ENCODE measurements at places on chromosomes 11 and 22. TPM values are rescaled to one million over a fixed set of nuclear protein-coding genes. Genes with fewer than 3 reads are reported as not detected.

DNA sequence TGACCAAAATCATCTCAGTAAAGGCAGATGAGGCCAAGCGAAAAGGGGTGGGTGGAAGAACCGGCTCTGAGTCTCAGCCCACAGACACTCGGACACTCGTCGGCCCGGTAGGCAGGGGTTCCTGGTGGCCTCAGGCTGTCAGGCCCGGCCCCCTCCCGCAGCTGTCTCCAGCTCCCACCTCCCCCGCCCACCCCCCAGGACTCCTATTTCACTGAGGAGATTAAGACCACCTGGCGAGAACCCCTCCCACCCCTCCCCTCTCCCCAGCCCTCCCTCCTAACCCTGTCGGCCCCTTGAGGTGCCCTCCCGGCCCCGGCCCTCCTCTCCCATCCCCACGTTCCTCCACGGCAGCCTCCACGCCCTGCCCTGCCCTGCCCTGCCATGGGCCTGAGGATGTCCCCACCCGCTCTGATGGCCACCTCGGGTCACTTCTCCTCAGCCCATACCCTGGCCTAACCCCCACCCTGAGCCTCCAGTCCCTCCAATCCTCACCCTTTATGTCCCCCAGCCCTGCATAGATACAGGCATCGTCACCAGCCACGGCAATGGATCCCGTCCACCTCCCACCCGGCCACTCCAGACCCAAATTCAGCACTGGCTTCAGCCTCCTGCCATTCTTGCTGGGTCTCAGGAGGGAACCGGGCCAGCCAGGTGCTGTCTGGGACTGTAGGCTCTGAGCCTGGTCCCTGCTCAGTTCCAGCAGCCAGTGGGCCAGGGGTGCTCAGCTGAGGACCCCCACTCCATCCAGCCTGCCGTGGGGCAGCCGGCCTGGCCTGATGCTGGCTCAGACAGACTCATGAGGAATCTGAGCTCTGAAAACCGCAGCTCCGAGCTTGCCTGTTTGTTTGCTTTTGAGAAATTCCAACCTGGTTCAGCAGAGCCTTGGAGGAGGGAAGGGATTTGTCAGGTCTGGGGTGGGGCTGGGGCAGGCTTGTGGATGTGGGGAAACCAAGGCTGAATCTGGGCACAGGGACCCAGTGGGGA is 9.8 kb upstream of the TBX1 start:
- no peak for DNase-seq

GRCh38 chr11:72703267-72704008 is 29.2 kb upstream of the PDE2A start:
- no peak for DNase-seq

Gene STK33
- total RNA-seq: not detected

Gene HTR3B
- not detected for total RNA-seq

Gene CHRM1
- not detected for total RNA-seq

GRCh38 chr11:115083144-115083806 is 404.9 kb downstream of the NXPE2 start:
- no peak for DNase-seq

DNA sequence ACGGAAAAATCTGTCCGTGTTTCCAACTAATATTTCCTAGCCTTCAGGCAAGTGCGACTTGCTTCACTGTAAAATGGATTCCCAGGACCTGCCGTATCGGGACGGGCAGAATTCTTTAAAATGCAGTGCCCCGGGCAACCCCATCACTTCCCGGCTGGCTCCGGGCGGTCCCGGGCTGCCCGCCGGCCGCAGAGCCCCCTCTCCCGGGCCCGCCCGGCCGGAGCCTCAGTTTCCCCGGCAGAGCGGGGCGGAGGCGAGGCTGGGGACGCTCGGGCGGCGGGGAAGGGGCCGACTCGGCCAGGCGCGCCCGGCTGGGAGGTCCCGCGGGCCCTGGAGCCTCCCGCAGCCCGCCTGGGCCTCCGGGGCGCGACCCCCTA is 84.2 kb upstream of the WNT7B start:
- DNase-seq: no peak

GRCh38 chr22:47748271-47748670 is 985.8 kb downstream of the TBC1D22A start:
- DNase-seq: no peak

DNA sequence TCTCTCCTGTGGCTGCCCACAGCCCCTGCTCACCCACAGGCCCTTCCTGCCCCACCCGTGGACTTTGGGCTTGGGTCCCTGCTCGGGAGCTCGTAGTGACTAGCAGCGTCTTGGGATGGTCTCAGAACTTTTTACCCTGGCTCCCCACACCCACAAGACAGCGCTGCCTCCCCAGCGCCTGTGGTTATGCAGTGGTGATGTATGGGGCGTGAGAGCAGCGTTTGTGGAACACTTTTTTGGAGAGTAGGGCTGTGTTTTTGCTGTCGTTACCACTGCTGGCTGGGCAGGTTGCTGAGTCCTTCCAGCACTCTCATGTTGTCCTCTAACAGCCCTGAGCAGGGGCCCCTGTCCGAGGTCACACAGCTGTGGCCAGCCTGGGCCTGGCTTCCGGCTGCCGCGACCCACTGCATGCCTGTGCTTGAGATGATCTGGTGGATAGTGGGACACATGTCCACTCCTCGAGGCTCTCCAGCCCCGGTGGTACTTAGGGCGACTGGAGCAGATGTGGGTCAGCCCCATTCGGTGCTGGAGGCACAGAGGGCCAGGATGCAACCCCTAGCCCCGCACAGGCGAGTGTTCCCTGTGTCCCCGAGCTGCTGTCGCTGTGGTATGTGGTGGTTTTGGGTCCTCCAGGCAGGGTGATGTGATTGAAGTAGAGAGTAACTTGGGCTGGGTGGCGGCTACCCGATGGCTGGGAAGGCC is 7.1 kb upstream of the GRAMD4 start:
- no peak for DNase-seq

Gene CCDC90B
- total RNA-seq: 26.6 TPM

- no peak for DNase-seq
These were observed 15.9 kb upstream of the GRAMD4 start for GRCh38 chr22:46604306-46604690.

- no peak for DNase-seq
These were observed 22.4 kb downstream of the SLCO2B1 start for GRCh38 chr11:75173336-75173735.

GRCh38 chr22:37180531-37181231 is 7.4 kb downstream of the C1QTNF6 start:
- no peak for DNase-seq

- DNase-seq: no peak
These were observed 131.4 kb upstream of the C11orf58 start for GRCh38 chr11:16606784-16607674.

DNA sequence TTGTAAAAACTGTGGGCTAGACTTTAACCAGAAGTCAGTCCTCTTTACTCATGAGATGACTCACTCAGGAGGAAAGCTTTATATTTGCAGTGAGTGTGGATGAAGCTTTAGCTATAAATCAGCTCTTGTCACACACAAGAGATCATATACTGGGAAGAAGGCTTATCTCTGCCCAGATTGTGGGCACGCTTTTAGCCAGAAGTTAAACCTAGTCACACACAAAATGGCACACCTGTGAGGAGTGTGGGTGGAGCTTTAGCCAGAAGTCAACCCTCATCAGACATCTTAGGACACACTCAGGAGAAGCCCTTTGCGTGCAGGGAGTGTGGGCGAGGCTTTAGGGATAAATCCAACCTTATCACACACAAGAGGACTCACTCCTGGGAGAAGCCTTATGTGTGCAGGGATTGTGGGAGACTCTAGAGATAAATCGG is 706.9 kb upstream of the LUZP2 start:
- peak; percentile 70 for DNase-seq

DNA sequence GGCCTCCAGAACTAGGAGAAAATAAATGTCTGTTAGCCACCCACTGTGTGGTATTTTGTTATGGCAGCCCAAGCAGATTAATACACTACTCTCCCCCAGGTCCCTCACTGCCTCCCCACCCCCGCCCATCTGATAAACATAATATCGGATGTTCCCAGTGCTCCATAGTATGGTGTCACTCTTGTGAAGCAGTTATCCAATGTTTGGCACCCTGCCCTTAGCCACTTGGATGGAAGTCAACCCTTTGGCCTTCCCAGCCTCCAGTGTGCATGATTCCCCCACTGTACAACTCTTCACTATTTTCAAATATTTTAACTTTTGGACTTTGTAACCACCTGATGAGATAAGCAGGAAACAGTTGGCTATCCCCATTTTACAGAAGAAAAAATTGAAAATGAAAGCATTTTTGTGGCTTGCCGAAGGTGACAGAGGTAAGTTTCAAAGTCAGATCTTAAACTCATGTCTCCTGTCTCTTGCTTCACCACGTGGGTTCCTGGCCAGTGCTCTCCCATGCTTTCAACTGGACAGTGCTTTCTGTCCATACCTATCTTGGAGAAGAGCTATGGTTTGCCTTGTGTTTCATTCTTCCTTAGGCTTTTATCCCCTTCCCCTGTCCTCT is 53.2 kb downstream of the ALX4 start:
- no peak for DNase-seq

- peak; percentile 52 for DNase-seq
These were observed 12.2 kb upstream of the DCHS1 start for GRCh38 chr11:6667733-6668374.

DNA sequence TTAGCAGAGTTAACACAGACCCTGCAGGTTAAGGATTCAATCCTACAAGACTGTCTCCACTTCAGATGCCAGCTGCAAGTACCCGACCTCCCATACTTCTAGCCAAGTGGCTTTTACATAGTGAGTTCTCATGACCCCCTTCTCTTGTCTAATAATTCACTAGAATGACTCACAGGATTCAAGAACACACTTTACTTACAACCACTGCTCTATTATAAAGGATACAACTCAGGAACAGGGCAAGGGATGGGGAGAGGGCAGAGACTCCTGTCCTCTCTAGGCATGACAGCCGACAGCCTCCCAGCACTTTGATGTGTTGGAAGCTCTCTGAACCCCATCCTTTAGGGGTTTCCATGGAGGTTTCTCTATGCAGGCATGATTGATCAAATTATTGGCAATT is 60.0 kb downstream of the MYO18B start:
- DNase-seq: no peak

Gene MS4A8
- not detected for total RNA-seq

Gene NAT10
- total RNA-seq: 49.7 TPM

DNA sequence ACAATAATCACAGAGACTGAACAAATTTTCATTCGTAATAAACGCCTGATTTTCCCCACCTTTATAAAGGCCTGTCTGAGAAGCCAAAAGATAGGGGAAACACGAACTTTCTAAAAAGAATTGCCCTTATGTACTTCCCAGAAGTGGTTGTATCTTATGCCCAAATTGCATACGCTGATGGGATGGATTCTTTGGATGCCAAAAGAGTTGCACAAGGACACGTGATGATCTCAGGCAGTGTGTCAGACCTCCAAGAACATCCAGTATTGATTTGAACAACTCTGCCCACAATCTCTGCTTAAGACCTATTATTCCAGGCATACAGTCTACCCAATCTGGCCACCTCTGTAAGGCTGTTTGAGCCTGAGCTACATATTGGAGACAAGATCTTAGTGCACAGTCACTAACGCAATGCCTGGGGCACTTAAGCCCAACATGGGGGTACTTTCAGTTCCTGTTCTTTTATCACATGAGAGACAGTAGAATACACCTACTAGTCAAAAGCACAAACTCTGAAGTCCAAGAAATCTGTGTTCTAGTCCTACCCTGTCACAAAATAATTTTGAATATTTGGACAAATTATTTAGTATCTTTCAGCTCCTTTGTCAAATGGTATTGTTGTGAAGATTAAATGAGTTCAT is 38.9 kb downstream of the OR10A6 start:
- DNase-seq: no peak

GRCh38 chr11:35847473-35847872 is 96.4 kb upstream of the LDLRAD3 start:
- DNase-seq: no peak

Gene RAB38
- total RNA-seq: not detected

- DNase-seq: no peak
These were observed 39.0 kb downstream of the TBX1 start for GRCh38 chr22:19799322-19800190.

GRCh38 chr22:46478083-46478551 is 59.3 kb downstream of the CELSR1 start:
- DNase-seq: no peak

Gene OR4C45
- not detected for total RNA-seq

- no peak for DNase-seq
These were observed 10.0 kb downstream of the SIK2 start for GRCh38 chr11:111612224-111612623.

DNA sequence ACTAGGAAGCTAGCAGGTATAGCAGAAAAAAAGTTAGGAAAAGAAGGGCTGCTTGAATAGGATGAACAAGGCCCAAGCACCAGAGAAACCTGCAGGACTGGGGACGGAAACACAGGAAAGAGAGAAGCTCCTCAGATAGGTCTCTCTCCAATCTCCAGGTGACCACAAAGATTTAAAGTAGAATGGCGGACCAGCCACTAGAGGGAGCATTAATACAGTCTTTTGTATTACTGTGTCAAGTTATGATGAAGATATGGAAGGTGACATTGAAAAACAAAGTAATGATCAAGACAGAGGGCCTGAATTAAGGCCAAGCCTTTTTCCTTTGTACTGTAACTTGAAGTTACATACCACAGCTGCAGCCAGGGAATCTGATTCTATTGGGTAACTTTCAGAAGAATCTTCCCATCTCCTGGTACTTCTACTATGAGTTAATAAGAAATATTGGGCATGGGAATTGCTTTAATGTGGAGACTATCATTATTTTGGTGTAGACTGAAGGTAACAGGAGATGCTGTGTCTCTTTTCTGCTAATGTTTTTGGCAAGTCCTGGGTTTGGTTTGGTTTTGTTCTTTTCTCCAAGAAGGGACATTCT is 33.8 kb downstream of the OR2AG2 start:
- peak; percentile 89 for DNase-seq

DNA sequence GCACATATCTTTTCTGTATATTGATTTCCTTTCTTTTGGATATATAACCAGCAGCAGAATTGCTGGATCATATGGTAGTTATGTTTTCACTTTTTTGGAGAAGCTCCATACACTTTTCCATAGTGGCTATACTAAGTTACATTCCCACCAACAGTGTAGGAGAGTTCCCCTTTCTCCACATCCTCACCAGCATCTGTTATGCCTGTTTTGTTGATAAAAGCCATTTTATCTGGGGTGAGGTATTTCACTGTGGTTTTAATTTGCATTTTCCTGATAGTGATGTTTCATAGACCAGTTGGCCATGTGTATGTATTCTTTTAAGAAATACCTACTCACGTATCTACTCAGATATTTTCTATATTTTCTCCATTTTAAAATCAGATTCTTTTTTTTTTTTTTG is 419.3 kb upstream of the FAT3 start:
- no peak for DNase-seq

DNA sequence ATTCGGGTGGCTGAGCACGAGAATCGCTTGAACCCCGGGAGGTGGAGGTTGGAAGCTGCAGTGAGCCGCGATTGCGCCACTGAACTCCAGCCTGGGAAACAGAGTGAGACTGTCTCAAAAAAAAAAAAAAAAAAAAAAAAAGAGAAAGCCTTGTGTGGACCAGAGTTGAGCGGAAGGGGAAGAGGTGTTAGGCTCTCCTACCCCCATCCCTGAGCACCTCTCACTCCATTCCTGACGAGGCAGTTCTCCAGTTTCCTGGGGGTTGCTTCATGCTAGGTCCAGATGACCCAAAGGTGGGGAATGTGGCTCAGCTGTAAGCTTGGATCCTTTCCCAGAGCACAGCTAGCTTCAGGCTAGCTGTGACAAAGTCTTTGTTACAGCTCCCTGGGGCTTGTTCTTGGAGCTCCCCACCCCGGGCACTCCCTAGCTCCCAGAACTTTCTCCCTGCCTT is 8.8 kb upstream of the DNAL4 start:
- DNase-seq: no peak

GRCh38 chr22:37183432-37184379 is 4.3 kb downstream of the C1QTNF6 start:
- no peak for DNase-seq

Gene TMEM191B
- total RNA-seq: 5.0 TPM

GRCh38 chr11:82818409-82819043 is 81.7 kb downstream of the PRCP start:
- DNase-seq: no peak

Gene PLEKHB1
- total RNA-seq: 43.0 TPM

Gene UBQLN3
- not detected for total RNA-seq

Gene OR51T1
- not detected for total RNA-seq
